ENCODE measurements at places on chromosomes 6 and 20.
A peak's percentile ranks its signal among the peaks of the same experiment; 100 is the strongest.

DNA sequence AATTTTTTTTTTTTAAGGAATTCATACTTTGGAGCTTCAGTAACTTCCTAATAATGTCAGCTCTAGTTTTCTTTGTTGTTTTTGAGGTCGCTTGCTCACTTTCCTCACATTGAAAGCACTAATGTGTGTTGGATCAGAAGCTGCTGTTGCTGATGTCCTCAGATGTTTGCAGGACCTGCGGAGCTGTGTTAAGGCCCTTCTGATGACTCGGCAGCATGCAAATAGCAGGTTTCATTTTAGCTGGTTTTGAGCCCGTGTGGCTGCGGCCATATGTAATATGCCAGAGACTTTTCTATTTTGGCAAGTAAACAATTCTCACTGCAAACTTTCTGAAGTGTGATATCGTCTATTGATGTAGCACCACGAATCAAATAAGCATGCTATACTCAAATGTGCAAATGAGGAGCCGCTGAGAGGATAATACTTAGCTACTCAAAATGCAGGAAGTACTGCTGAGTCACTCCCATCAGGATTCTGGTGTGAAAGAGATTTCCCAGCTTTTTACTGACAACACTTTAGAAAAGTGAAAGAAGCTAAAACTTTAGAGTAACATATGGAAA is 187.8 kb downstream of the SASH1 start:
- no peak for DNase-seq

GRCh38 chr6:107122748-107123147 is 7.4 kb upstream of the BEND3 start:
- DNase-seq = peak; percentile 13

GRCh38 chr6:711925-712324 is 19.0 kb upstream of the EXOC2 start:
- DNase-seq = no peak

DNA sequence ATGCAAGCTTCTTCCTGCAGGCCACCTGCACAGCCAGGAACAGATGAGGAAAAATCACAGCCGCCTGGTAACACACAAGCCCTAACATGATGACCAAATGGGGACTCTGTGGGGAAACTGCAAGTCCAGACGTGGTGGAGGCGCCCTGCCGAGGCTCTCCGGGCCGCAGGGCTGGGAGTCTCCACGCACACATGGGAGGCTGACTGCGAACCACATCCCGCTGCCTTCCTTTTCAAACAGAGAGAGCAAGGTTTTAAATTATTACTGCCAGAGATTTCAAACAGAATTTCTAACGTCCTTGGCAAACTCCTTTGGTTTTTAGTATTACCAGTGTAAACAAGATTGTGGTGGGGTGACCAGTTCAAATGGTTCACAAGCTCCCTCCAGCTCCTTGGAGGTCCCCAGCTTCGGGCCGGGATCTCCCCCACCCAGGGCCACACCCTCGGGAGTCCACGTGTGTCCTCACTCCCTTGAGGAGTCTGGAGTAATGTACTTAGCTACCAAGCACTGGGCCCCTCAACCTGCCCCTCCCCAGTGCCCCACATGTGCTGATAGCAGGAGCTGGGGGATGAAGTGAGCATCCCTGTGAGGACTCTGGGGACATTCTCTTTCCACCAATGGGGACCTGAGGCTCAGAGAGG is 252.7 kb downstream of the TAF4 start:
- no peak for DNase-seq

DNA sequence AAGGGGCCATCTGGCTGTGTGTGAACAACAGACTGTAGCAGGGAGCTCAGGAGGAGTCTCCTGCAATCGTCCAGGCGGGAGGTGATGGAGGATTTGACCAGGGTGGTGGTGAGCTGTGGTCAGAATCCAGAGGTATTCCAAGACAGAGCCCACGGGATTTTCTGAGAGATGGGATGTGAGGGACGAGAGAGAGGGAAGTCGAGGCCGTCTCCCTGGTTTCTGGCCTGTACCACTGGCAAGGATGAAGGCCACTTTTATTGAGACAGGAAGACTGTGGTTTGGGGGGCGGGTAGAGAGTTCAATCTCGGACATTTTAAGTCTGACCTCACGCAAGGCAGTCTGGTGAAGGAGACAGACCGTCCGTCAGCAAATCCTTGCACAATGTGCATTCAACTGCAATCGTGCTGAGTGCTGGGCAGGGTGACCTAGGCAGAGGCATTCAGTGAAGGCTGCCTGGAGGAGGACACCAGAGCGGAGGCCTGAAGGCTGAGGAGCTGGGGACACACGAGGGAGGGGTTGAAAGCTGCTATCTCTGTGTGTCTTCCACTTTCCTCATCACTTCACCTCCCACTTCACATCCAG is 53.9 kb downstream of the PREX1 start:
- no peak for DNase-seq

DNA sequence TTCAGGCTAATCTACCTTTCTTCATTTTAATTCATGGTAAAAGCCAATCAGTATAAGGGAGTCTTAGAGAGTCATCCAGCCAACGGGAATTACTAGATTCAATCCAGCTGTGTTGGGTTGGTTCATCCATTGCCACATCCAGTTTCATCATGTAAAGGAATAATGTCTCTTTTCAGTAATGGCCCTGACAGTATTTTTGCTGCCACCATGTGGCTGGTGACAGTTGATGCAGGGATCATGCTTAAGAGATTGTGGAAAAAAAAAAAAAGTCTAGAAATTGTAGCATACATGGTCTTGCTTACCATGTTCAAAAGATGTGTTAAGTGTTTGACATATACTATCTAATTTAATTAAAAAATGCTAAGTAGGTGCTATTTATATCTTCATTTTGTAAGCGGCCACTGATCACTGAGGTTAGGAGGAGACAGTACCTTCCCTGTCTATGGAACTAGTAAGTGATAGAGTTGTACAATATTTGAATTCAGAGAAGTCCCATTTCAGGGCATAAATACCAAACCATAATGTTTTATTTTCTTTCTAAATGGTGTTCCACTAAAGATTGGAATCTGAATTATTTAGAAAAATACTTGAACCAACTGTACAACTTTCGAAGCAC is 135.9 kb downstream of the KHDRBS2 start:
- no peak for DNase-seq

- no peak for DNase-seq
Observed at GRCh38 chr6:24032896-24033688, 92.9 kb upstream of the NRSN1 start.

DNA sequence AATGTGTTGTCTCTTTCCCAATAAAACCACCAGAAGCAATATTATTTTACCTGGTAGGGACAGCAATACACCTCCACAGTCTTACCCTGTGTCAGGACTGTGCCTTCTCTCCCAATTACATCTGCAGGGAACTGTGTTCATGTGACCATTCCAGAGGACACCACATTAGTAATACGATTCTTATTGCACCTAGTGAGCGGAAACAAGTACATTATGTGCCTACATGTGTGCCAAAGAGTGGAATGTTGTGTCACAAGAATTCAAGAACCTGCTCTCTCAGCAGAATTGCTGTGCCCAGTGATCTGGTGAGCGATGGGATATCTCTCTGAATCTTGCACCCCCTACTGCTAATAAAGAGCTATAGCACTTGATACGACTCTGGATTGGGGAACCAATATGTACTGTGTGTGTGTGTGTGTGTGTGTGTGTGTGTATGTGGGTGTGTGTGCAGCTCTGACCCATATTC is 57.4 kb upstream of the FOXC1 start:
- DNase-seq = no peak

DNA sequence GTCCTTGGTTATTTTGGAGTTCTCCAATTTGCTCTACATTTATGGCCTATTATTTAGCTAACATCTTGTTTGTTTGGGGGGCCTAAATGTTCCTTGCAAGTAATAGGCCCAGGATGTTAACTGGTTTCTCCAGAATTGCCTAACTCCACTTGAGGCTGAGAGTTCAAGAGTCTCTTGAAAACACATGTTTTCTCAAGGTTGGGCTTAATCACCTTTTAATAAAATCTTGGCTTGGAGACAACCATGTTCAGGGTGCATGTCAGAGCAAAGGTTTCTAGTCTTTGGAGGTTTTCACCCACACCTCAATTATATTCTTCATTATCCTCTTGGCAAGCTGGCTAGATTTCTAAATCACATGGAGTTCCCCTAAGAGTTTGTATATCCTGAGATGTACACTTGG is 54.2 kb downstream of the KLHL31 start:
- DNase-seq = no peak

DNA sequence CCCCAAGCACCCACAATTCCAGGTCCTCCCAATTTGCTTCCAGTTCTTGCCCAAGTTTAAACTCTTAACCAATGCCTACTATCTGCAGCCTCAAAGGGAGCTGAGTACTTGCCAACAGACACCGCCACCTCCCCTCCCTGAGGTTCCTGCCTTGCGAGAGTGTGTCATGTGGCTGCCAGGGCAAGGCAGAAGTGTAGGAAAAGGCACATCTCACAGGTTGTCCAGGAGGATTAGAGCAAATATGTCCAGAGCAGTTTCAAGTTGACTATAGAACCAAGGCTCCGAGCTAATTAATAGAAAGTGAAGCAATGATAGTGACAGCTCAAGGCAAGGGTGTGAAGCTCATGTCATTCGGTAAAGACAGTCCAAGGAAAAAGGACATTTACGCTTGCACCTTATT is 127.8 kb downstream of the ATXN1 start:
- no peak for DNase-seq

DNA sequence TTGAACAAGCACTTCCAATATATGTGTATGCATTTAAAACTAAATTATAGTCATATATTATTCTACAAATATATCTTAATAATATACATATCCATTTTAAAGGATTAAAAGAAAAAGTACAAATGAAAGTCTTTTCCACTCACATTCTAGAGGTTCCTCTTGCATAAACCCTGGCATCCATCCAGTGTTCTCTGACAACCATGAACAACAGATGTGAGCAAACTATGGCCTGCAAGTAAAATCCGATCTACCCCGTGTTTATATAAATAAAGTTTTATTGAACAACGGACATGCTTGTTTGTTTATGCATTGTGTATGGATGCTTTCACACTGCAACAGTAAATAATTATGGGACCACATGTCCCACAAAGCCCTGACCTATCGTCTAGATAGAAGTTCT is 1122.3 kb downstream of the EPHA7 start:
- DNase-seq = no peak

DNA sequence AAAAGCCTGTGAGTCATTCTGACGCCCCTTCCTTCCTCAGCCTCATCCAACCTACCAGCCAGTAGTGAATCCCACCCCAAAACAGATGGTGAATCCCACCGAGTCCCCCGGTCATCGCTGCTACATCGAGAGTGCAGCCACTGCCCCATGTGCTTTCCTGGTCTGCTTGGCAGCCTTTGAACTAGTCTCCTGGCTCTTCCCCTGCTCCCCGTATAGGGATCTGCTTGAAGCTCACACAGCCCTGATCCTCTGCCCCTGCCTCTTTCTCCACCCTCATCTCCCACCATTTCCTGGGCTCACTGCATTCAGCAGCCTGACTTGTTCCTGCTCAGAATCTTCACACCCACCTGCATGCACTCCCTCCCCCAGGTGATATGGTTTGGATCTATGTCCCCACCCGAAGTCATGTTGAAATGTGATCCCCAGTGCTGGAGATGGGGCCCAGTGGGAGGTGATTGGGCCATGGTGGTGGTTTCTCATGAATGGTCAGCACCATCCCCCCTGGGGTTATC is 14.6 kb downstream of the SYNJ2 start:
- no peak for DNase-seq

GRCh38 chr6:111604259-111605099 is 1.2 kb downstream of the TRAF3IP2 start:
- DNase-seq = no peak

DNA sequence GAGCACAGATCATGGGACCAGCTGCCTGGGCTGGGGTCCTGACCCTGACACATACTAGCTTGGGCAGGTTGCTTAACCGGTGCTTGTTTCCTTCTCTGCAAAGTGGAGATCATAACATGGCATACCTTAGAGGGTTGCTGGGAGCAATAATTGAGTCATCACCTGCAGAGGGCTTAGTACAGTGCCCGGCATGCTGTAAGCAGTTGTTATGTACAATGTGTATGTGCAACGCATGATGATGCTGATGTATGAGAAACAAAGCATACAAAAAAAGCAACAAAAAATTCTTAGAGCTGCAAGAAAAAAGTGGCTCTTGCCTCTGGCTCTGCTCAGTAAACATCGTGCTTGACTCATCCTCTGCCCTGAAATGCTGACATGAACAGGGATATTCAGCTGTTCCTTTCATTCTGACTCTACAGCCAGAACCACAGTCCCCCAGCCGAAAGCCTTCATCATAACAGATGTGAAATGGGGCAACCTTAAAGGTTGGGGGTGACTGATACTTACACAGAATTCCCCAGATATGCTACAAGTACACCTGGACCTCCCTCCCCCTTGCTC is 91.7 kb downstream of the CLIC5 start:
- no peak for DNase-seq

- DNase-seq = peak; percentile 72
Observed at GRCh38 chr6:22062807-22063408, 233.9 kb downstream of the PRL start.

- no peak for DNase-seq
Observed at GRCh38 chr6:13406781-13407180, 78.4 kb upstream of the TBC1D7 start.

DNA sequence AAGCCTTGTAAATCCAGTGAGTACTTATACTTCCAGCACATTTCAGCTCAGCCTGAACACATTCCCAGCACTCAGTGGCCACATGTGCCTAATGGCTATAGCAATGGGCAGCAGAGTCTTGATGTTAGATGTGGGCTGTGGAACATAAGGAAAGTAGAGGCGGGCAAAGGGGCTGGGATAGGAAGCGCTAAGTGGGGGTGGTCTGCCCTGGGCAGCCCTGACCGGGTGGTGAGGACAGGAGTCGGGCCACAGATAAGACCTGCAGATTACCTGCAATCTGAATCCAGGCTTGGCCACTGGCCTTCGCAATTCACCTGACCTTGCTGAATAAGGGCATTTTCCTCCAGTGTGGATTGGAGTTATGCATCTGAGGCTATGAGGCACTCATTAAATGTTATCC is 11.1 kb upstream of the HMGA1 start:
- no peak for DNase-seq

DNA sequence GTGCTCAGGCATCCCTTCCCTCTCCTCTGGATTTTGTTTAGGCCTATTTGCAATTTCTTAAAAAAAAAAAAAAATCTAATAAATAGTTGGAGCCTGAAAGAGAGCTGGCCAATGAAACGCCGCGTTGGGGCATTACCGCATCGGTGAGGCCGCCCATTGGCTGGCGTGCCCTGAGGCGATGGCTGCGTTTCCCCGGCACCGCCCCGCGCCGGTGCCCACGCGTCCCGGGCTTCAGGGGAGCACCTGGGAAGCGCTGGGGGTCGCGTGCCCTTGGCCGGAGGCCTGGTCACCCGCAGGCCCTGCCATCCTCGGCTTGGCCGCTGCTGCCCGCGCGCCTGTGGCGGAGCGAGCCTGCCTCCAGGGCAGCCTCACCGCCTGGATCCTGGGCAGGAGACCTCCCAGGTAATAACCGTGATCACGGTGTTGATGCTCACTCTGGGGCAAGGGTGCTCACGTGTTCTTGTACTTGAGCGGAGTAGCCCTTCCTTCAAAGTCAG is 155.4 kb downstream of the NRN1 start:
- DNase-seq = peak; percentile 87
